ENCODE measurements at places on chromosomes 13 and 19.
A peak's percentile ranks its signal among the peaks of the same experiment; 100 is the strongest.

GRCh38 chr13:51731759-51732158 lies 72.2 kb downstream of the DHRS12 start:
- no peak for DNase-seq

DNA sequence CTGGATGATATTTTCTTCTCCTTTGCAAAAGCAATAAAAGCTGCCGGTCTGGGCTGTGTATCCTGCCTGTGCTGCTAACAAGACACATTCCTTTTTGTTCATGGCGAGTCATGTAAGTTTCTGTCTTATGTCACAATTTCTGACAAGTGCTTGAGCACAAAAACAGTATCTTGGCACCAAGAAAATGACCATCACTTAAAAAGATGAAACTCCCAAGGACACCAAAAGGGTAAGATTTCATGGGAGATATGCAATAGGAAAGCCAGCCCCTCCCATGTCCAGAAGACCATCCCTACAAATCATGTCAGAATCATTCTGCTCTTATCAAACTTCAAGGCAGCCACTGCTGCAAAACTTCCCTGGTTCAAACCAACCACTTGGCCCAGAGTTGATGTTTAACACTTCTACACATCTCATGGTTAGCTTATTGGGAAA lies 375.4 kb upstream of the ZNF507 start:
- no peak for DNase-seq

- DNase-seq: no peak
Measured at GRCh38 chr19:19214892-19215291, 3.1 kb downstream of the NCAN start.

DNA sequence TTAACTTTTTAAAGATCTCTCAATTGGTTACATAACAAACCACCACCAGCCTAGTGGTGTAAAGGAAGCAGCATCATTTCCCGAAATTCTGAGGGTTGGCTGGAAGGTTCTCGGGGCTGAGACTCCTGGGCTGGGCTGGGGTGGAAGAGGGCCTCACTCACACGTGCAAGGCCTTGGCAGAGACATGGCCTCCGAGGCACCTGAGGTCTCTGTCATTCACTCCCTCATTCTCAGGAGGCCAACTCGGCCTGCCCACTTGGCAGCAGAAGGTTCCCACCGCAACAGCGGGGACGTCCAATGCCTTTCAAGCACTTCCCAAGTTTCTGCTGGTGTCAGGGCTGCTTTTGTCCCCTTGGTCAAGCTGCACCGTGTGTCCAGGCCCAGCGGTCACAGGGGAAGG lies 18.6 kb upstream of the RASA3 start:
- DNase-seq: peak; percentile 69

DNA sequence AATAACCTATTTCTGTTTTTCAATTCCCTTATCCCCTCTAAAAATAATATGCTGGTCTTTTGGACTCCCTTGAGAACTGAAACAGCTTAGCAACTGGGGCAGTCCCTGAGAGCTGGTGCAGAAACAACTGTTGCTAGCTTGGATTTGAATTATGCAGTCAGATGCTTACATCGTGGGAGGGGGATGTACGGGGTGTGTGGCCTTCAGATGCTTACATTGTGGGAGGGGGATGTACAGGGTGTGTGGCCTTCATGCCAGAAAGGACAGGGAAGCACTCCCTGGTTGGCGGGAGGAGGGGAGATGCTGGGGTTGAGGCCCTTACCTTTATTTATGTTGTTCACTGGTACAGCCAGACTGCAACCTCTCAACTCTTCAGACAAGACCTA lies 25.6 kb downstream of the LRCH1 start:
- no peak for DNase-seq

- DNase-seq: no peak
Measured at GRCh38 chr13:58478858-58479257, 847.3 kb downstream of the PCDH17 start.

GRCh38 chr19:38288123-38288855 lies 15.8 kb upstream of the C19orf33 start:
- DNase-seq: no peak

GRCh38 chr13:76803831-76804230 lies 82.4 kb downstream of the KCTD12 start:
- no peak for DNase-seq

DNA sequence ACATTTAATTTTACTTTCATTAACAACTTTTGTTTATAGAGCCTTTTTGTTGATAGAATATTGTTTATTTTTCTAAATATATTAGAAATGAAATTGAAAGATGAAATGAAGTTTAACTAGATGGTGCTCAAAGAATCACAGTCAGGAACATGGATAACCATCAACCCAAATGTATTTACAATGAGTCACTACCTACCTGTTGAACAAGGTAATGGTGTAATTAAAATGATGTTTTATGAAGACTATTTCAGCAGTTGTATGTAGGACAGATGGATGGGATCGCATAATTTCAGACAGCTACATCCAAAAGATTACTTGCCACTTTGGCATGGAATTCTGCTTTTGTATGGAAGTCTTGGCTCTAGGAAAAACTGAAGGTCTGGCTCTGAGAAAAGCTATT lies 403.6 kb upstream of the SLC10A2 start:
- DNase-seq: no peak

- DNase-seq: no peak
Measured at GRCh38 chr13:26967119-26968038, 204.2 kb downstream of the USP12 start.

DNA sequence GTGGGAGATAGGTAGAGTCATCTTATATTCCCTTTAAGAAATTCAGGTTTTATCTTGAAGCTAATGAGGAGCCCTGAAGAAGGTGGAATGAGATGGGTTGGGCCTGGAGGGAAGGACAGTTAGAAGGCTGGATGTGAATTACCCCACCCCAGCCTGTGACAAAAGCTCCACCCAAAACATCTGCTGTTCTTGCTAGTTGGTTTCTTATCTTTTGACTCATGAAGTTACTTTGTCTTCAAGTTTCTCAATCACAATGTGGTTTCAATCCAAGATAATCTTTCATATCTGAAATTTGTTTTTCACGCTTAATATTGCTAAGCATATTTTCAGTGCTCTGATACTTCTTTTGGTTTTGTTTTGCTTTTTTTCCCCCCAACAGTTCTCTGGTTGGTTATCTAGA lies 38.3 kb upstream of the HMGB1 start:
- no peak for DNase-seq

GRCh38 chr13:30133996-30134395 lies 173.4 kb downstream of the KATNAL1 start:
- no peak for DNase-seq

DNA sequence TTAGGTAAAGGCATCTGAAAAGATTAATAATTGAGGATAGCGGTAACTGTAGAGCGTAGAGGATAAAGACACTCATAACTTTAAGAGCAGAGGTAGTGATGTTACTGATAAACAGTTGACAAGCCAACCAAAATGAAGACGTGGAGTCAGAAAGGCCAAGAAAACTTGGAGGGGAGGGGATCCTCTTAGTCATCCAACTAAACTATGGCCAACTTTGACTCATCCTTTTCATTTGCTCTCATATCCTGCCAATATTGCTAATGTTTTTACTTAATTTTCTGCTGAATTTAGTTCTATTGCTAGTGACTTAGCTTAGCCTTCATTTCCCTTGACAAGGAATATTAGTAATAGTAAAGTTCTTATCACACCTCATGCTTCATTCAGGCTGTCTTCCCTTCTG lies 13.4 kb downstream of the ITGBL1 start:
- no peak for DNase-seq

DNA sequence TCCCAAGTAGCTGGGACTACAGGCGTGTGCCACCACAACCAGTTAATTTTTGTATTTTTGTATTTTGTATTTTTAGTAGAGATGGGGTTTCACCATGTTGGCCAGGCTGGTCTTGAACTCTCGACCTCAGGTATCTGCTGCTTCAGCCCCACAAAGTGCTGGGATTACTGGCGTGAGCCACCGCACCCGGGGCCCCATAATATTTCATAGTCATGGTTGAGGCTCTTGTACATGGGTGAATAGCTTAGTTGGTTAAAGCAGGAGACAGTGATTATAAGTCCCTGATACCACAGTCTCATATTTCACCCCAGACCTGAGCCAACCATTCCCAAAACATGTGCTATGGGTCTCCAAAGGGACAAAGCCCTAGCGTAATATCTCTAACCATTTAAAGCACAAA lies 26.1 kb downstream of the MBNL2 start:
- DNase-seq: no peak

GRCh38 chr19:46659151-46660007 lies 1.6 kb downstream of the DACT3 start:
- peak; percentile 82 for DNase-seq

Data from coronary artery (tissue), 2 donors.